ENCODE measurements at places on chromosomes 6 and 20.

- no peak for DNase-seq
These were observed 138.1 kb upstream of the MARCKS start for GRCh38 chr6:113719064-113719463.

DNA sequence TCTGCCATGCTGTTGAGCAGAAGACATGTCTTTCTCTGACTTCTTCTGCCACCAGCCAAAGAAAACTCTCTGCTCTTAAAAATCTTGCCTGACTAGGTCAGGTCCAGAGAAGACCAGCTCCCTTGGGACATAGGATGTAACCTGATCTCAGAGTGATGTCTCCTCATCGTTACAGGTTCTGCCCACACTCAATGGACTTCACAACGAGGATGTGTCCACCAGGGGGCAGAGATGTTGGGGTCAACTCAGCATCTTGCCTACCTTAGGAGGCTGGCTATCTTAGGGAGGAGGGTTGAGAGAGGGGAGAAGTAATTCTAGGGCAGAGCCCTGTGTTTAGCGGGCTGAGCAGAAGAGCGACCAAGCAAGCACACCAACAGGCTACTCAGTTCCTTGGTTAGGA lies 207.6 kb upstream of the CDH4 start:
- DNase-seq = no peak

DNA sequence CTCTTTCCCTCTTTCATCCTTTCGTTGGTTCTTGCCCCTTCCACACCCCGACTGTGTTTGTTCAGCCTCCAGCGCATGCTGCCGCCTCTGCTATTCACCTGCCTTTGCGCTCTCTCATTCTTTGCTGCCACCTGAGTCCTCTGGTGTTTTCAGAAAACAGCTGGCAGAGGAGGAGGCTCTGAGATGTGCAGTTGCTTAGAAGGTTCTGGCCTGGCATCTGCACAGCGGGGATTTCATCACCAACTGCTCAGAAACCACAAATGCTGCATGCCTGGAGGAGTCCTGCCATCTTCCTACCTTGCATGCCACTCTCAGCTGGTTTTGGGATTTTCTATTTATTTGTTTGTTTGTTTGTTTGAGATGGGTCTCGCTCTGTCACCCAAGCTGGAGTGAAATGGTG lies 39.2 kb upstream of the CLDN20 start:
- DNase-seq = no peak

DNA sequence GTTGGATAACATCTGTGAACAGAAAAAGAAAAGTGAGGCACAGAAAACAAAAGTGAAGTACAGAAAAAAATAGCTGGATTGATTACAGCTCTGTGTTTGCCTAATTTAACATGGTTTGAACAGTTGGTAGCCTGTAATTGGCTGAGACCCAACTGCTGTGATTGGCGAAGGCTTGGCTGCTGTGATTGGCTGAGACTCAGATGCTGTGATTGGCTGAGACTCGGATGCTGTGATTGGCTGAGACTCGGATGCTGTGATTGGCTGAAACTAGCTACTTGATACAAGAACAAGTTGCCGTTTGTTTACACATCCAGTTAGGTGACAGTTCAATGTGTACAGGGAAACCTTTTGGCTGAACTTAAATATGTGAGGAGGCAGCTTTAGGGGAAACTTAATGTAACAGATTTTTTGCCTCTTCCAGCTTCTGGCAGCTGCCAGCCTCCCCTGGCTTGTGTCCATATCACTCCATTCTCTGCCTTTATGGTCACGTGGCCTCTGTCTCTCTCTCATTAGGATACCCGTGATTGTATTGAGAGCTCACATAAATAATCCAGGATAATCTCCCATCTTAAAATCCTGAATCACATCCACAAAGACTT lies 223.4 kb upstream of the FOXA2 start:
- DNase-seq = no peak

DNA sequence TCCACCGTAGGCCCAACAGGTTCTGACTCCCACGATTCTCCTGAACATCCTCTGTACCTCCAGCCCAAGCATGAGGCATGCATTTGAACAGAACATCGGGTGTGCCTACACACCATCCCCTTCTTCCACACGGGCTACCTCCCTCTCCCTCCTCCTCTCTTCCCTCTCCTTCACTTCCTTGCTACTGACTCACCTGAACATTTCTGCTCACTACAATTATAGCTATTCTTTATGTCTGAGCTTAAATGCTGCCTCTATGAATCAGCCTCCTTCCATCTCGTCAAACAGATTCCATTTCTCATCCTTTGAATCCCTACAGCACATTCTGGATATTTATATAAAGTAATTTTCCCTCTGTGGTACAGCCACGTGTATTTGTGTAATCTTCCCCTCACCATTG lies 71.4 kb upstream of the MYLIP start:
- no peak for DNase-seq

DNA sequence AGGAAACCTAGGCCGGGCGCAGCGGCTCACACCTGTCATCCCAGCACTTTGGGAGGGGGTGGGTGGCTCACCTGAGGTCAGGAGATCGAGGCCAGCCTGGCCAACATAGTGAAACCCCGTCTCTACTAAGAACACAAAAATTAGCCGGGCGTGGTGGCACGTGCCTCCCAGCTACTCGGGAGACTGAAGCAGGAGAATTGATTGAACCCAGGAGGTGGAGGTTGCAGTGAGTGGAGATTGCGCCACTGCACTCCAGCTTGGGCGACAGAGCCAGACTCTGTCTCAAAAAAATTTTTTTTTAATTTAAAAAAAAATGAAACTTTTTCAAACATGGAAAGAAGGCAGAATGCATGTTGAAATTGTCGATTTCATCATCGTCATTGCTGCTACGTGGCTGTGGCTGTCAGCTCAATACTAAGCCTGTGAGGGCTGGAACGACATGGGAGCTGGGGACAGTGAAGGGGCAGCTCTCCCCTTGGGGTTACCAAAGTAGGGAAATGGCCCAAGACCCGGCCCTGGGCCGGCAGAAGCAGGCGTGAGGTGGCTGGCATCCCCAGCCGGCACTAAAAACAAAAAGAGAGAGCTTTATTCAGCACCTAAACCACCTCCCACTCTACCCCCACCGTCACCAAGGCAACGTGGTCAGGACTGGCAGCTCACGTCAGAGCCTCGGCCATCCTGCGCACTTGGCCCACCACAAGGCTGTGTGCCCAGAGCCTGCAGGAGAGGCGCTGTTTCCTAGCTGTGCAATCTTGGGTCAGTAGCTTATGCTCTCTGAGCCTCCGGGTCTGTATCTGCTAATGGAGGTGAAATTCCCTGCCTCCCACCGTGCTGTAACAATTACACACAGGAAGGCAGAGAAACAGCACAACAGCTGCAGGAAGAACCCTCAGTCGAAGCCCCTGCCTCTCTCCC lies 30.8 kb downstream of the AGPAT4 start:
- DNase-seq = no peak

DNA sequence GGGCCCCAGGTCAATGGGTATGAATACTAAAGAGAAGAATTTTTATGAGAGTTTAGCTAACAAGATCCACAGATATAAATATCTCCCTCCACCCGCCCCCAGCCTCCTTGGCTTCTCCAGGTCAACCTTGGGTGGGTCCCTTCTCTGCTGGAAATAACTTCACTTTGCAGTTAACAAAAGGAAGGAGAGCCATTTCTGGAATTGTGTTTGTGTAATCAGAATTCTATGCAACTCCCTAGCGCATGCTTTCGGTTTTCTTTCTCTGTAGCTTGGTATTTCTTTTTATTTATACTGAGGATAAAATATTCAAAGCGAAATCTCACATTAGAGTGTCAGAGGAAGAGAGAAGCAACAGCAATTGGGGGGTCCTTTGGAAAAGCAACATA lies 27.1 kb downstream of the RIPOR2 start:
- DNase-seq = no peak

DNA sequence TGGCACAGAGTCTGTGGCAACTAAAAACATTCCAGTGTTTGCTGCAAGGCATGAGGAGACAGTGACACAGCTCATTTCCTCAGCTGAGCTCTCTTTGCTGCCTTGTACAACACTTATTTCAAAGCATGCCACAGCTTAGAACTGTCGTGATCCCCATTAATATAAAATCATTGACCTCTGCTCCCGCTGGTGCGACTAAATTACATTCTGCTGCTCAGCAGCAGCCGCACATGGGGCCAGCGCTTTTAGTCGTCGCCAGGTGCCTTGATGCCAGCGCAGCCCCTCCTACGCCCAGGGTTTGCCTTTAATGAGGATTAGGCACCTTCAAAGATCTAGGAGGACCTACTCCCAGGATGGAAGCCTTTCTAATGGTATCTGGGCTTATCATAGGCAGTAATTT lies 717.9 kb upstream of the POU3F2 start:
- no peak for DNase-seq

DNA sequence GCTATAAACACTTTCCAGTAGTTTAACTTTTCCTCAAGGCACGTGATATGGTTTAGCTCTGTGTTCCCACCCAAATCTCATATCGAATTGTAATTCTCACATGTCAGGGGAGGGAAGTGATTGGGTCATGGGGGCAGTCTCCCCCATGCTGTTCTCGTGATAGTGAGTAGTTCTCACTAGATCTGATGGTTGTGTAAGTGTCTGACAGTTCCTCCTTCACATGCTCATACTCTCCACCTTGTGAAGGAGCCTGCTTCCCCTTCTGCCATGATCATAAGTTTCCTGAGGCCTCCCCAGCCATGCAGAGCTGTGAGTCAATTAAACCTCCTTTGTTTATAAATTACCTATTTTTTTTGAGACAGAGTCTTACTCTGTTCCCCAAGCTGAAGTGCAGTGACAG lies 127.9 kb downstream of the DTNBP1 start:
- no peak for DNase-seq

- DNase-seq = no peak
These were observed 94.0 kb downstream of the AHI1 start for GRCh38 chr6:135403584-135403983.

- no peak for DNase-seq
These were observed 5.8 kb upstream of the HEY2 start for GRCh38 chr6:125743604-125744003.

DNA sequence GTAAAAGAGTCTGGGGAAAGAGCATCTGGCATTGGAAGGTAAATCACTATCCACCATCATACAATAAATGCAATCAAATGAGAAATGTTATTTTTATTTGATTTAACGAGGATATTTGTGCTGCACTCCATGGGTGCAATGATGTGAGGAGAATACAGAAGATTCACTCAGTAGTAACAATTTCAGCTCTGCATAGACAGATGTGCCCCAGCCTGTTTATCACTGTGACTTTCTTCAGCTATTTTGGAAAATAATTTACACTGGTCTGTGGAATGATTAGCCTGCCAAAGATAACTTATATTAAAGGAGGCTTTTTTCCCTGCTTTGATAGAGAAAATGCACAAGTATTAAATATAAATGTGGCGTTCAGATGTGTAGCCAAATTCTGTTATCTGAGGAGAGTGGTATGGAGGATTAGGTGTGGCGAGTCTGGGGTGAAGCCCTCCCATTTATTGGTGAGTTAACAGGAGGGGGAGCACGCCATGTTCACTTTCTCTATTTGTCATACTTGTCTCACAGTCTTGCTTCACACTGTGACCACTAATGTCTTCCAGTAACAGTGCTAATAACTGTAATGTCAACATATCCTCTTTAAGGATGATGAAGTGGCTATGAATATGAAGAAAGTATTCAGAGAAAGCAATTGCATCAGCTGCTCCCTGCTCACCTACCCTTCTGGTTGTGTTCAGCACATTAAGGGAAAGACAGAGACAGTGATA lies 645.6 kb downstream of the MMUT start:
- no peak for DNase-seq

- no peak for DNase-seq
These were observed 47.0 kb downstream of the SLC22A23 start for GRCh38 chr6:3409699-3410384.

GRCh38 chr6:11358904-11359830 lies 126.7 kb upstream of the NEDD9 start:
- DNase-seq = no peak

DNA sequence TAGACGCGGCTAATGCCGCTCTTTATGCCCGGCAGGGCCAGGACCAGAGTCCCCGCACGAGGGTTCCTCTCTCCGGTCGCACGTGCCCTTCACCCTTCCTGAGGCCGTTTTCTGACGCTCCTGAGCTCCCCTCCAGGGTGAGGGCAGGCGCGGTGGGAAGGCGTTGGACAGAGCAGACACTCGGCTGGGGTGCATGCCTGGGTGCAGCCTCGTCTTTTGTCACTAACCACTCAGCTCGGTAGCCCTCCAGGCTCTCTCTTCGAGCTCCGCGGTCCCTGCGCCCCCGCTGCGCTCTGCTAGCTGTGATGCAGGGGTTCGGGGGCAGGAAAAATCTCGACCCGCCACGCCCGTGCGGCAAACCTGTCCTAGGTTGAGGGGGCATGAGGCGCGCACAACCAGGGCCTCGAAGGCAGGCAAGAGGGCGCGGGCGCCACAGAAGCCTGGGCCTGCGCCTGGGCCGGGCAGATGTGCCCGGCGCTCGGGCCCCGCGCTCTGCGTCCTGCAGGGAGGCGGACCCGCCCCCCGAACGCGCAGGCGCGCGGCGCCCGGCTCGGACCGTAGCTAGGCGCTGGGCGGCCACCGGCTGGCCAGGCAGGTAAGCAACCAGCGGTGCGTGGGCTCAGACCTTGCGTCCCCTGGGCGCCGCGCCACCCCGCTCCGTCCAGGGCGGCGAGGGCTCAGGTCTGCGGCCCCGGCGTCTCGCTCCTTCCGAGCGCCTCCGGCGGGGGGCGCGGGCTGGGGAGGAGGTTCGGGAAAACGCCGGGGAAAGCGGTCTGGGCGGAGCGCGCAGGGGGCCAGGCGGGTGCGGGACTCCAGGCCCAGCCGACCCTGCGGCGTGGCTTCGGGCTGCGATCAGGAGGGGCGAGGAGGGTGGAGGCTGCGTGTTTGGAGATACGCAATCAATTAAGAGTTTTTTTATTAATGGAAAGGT lies at the start of gene L3MBTL1:
Gene L3MBTL1 (plus strand): TSS at position 548 of the 931 bp plus-strand sequence. CDS start 5,807 bp downstream, outside the sequence.
- no peak for DNase-seq

DNA sequence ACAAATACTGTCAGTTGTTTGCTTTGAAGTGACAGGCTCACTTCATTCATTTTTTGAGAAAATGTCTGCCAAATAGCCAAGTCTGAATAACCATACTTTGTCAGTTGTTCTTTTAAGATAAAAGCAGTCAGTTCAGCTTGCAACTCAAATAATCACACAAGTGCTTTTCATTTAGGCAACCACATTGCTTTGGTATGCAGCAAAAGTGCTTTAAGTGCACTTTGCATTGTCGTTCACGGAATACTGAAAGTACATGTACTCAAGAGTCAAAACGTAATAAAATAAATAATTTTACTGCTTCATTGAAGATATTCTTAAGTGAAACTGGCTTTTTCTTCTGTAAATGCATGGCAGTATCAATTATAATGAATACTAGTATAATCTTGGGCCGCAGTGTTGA lies 107.2 kb downstream of the MMS22L start:
- no peak for DNase-seq

- DNase-seq = no peak
These were observed 109.0 kb downstream of the HFE start for GRCh38 chr6:26195924-26196845.

GRCh38 chr20:54691327-54691726 lies 215.9 kb downstream of the DOK5 start:
- DNase-seq = no peak

GRCh38 chr20:47049771-47050170 lies 155.1 kb downstream of the EYA2 start:
- no peak for DNase-seq

GRCh38 chr6:85684133-85684808 lies 41.6 kb upstream of the SYNCRIP start:
- DNase-seq = no peak

GRCh38 chr6:21785164-21785563 lies 191.6 kb downstream of the SOX4 start:
- no peak for DNase-seq

- no peak for DNase-seq
These were observed 4.6 kb downstream of the FILIP1 start for GRCh38 chr6:75489025-75489424.

GRCh38 chr6:102028176-102028575 lies 634.7 kb downstream of the GRIK2 start:
- DNase-seq = no peak

GRCh38 chr20:4840801-4841200 lies 119.1 kb downstream of the PRND start:
- no peak for DNase-seq
